ENCODE measurements at places on chromosomes 1 and 21.

DNA sequence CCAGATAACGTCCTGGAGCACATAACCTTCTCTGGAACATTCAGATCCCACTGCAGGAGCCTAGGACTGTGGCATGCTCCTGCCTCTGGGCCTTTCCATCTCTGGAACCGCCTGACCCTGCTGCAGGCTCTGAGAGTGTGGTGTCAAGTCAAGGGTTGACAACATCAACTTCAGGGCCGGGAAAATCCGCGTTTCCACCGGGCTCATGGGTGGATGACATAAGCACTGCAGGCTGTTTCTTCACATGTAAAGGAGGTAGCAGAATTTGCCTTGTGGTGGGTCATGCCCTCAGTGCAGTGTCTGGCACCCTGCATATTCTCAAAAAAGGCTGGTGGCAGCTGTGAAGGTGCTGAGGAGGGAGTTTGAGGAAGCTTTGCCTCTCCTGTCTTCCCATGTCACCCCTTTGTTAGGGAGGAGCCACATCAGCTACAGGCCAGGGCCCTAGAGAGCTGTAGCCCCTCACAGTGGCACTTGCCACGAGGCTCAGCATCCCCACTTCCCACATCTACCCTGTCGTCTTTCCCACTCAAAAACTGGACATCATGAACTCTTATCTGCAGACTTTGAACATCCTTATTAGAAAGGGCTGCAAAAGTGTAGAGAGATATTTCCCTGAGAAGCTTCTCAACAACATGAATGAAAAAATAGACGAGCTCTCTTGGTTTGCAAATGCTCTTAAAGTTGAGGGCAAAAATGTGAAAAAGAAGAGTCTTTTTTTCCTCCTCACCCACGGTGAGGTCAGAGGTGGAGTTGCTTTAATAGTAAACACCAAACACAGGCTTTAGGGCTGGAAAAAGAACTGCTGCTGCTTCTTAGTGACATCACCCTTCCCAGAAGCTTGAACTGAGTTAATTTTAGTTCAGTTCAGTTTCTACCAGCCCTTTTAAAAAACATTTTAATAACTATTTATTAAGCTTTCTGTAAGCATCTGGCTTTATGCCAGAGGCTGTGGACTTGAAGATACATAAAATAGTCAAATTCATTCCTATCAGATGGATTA, 121.3 kb downstream of the HUNK start:
- H3K27ac ChIP-seq = no peak overlapping the region
- no peaks in the 10 kb centered on the region for H3K27me3 ChIP-seq
- no peak overlapping the region for H3K4me3 ChIP-seq
- H3K4me1 ChIP-seq = peaks cover 7% of the 10 kb centered on the region

DNA sequence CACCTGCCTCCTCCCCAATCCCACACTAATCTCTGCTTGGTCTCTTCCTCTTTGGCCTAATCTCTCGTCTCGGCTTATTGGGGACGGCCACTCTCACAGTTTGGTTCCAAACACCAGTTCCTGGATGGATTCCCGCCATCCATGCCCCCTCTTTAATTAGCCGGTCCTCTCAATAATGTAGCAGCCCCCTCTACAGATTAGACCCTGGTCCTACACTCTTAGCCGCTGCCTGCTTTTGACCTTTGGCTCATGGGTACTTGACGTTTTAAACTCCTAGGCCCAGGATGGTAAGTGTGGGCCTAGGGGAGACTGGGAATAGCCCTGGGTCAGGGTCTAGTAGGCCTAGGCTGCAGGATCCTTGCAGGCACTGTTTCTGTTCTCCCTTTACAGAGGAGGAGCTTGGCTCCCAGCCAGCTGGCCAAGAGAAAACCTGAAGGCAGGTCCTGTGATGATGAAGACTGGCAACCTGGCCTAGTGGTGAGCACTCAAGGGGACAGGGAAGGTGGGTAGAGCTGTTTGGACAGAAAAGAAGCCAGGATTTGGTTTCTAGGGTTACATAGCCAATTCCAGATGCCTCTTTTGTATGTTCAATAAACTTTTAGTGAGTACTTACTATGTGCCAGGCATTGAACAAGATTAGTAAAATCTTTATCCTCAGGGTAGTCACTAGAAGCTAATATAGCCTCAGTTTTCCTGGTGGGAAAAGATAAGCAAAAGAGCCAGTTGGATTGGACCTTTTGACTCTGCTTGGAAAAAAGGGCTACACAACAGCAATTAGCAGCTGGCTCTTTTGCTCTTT, 758 bp downstream of the RAD54L start:
- no peak for DNase-seq
- H3K27ac ChIP-seq = no peak overlapping the region
- peak overlapping the region; percentile 82 for H3K4me3 ChIP-seq
- H3K27me3 ChIP-seq = no peaks in the 10 kb centered on the region
- H3K36me3 ChIP-seq = no peaks in the 10 kb centered on the region

- H3K4me1 ChIP-seq = peaks cover 4% of the 10 kb centered on the region
- H3K4me3 ChIP-seq = no peak overlapping the region
- no peak overlapping the region for H3K27ac ChIP-seq
- no peaks in the 10 kb centered on the region for H3K36me3 ChIP-seq
- H3K27me3 ChIP-seq = peaks cover 7% of the 10 kb centered on the region
- DNase-seq = no peak
These were observed 123.4 kb downstream of the ESRRG start for GRCh38 chr1:216599851-216600250.

DNA sequence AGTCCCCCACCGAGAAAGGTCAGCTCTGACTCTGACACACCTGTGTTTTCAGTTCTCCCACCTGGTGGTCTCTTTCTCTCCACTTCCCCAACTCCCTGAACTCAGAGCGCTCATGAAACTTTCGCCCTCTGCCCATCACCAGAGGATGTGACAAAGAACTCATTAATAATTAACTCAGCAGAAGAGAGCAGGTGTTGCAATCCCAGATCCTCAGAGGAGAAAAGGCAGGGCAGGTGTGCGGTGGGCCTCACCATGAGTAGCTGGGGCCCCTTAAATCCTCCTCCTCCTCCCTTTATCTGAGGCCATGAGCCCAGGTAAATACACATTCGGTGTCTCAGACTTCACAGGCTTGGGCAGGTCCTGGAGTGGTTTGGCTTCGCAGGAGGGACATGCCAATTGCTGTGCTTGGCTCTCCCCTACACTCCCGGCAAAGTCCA, 1.7 kb upstream of the LAMB3 start:
- no peaks in the 10 kb centered on the region for H3K36me3 ChIP-seq
- H3K27me3 ChIP-seq = no peaks in the 10 kb centered on the region
- no peak overlapping the region for H3K27ac ChIP-seq
- H3K4me1 ChIP-seq = peaks cover 26% of the 10 kb centered on the region
- H3K4me3 ChIP-seq = no peak overlapping the region

DNA sequence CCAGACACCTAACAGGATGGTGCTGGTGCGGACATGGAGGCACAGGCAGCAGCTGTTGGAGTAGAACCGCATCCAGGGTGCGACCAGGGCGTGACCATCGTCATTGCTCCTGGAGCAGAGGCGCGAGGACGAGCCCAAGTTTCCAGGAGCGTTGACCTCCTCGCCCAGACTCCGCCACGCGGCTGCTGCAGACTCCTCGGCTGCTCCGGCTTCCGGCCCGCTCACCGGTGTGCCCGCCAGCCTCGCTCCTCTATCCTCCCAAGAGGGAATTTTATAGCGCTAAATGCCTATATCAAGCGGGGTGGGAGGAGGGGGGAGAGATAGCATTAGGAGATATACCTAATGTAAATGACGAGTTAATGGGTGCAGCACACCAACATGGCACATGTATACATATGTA, 5.3 kb upstream of the S100A12 start:
- no peaks in the 10 kb centered on the region for H3K4me1 ChIP-seq
- no peak overlapping the region for H3K4me3 ChIP-seq
- H3K27ac ChIP-seq = no peak overlapping the region
- H3K27me3 ChIP-seq = no peaks in the 10 kb centered on the region
- no peaks in the 10 kb centered on the region for H3K36me3 ChIP-seq

DNA sequence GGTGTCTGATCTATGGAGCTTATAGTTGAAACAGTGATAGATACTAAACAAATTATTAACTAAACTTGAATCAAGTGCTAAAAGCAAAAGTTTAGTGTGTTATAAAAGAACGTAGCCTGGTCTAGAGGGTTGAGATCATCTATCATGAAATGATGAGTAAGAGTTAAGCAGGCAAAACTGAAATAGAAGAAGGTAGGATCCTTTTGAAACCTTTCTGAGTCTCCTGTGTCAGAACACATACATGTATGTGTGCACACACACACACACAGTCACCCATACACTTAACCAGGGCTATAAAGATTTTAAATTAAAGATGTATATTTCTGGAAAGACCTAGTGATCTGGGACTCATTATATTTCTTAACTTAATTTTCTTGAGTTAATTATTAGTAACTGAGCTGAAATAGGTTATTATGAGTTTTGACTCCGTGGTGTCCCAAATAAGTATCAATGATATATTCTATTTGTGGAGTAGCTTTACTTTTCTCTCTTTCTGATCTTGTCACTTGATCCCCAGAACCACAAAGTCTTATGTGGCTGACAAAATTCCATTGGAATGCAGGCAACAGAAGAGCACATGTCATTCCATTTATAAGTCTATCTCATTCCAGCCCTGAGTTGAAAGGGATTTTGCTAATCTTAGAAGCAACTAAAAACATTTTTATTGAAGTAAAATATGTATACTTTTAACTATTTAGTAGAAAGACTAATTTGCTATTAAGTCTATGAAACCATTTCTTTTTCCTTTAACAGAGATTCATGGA, 70.7 kb downstream of the PRRX1 start:
- H3K27ac ChIP-seq = no peak overlapping the region
- H3K27me3 ChIP-seq = no peaks in the 10 kb centered on the region
- no peak overlapping the region for H3K4me3 ChIP-seq
- H3K4me1 ChIP-seq = peaks cover 37% of the 10 kb centered on the region

GRCh38 chr1:168488138-168488537, 55.7 kb downstream of the XCL2 start:
- H3K36me3 ChIP-seq = no peaks in the 10 kb centered on the region
- H3K4me3 ChIP-seq = no peak overlapping the region
- no peaks in the 10 kb centered on the region for H3K27me3 ChIP-seq
- peak; percentile 40 for DNase-seq
- H3K4me1 ChIP-seq = no peaks in the 10 kb centered on the region

GRCh38 chr1:165890684-165891083, 63.3 kb downstream of the UCK2 start:
- H3K27me3 ChIP-seq = no peaks in the 10 kb centered on the region
- DNase-seq = peak; percentile 67
- H3K27ac ChIP-seq = no peak overlapping the region
- peaks cover 38% of the 10 kb centered on the region for H3K4me1 ChIP-seq
- H3K36me3 ChIP-seq = no peaks in the 10 kb centered on the region

Measured in heart right ventricle (tissue), 16 donors.